Right ventricle myocardium inferior (tissue), 1 donor: ENCODE measurements at places on chromosomes 7 and 10.

GRCh38 chr10:114719311-114719710 lies 61.2 kb upstream of the ABLIM1 start:
- DNase-seq: no peak

DNA sequence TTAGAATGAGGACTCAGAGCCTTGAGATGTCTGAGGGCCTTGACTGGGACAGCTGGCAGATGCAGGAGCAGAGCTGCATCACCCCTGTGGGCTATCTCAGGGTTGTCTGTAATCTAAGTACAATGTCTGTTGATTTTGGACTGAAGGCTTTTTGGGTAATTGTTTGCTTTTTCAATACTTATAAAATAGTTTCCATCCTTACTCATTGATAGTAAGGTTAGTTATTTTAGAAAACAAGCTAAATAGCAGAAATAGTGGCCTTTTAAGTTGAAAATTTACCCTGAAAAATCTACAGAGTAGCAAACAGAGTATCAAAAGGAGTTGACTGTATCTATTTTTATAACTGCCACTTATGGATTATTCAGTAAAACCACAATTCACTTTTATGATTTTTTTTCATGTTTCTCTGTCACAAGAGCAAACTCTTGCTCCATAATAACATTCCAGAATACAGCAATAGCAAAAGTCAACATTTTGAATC lies 179.7 kb downstream of the CFTR start:
- no peak for DNase-seq

GRCh38 chr10:103784723-103785418 lies 70.5 kb downstream of the SH3PXD2A start:
- DNase-seq: no peak

GRCh38 chr10:113015201-113015600 lies 65.2 kb downstream of the TCF7L2 start:
- no peak for DNase-seq

- no peak for DNase-seq
Measured at GRCh38 chr7:30453921-30454320, 24.7 kb downstream of the NOD1 start.

DNA sequence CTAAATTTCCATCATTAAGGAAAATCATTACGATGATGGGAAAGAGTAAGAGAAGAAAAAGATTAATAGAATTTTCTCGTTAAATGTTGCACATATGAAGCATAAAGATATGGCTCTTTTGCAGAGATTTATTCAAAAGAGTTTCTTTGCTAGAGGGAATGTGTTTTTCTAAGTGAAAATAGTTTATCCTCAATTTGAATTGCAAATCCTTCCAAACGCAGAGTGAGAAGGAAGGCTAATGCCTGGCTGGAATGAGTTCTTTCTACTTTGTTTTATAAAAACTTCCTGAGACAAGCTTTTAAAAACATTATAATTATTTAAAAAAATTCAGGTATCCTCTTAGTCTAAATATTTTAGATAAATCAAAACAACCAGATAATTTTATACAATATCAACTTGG lies 14.2 kb downstream of the CYP26A1 start:
- DNase-seq: no peak

- DNase-seq: no peak
Measured at GRCh38 chr10:73968098-73968521, 29.8 kb upstream of the VCL start.

GRCh38 chr10:132149271-132149670 lies 37.5 kb upstream of the DPYSL4 start:
- no peak for DNase-seq
